ENCODE measurements at places on chromosomes 7 and 10.

DNA sequence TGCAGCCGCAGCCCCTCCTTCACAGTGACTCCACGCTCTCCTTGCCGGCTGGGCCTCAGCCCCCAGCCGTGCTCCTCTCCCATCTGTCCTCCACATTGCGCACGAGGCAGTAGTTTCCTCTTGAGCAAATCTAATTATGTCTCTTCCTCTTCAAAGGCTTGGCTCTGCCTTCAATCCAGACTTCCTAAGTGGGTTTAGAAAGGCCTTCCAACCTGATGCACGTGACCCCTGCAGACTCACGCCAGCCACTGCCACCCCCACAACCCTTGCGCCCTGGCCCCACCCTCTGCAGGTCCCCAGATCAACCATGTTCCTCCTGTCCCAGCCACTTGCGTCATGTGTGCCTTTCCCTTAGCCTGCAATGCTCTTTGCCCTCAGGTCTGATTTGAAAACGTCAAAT, 75.0 kb upstream of the ADAM12 start:
- DNase-seq, result no peak

GRCh38 chr7:150742286-150742968, 5.2 kb downstream of the GIMAP5 start:
- DNase-seq, result no peak

DNA sequence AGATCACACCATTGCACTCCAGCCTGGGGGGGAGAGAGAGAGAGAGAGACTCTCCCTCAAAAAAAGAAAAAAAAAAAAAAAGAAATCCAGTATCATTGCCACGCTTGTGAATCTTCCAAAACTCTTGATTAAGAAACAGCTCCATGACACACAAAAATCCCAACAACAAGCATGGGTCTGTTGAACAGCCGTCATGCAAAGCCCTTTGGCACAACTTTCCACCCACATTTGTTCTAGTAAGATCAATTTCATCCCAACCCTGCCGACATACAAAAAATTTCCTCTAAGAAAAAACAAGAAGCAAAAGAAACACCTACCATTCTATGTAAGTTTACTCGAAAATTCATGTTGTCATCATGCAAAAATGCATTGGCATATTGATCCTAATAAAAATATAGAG, 62.8 kb downstream of the ARMH3 start:
- no peak for DNase-seq

DNA sequence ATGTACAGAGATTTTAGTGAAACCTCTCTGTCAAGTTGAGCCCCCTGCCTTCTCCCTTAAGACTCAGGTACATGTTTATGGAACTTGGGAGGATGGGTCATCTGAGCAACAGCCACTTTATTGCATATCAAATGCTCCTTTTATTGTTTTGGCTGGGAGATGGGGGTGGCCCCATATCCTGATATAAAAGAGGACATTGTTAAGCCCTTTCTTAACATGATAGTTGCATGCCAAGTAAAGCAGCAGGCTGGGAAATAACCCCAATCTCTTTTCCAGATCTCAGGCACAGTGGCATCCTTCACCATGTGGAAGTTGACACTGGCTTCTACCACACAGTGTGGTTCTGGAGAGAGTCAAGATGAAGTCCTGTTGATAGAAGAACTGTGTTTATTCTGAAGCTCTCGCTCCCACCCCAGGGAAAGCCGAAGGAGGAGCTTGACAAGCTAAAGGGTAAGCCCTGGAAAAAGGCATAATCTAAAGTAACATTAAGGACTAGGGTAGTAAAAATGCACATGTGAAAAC, 746.7 kb downstream of the SUGCT start:
- no peak for DNase-seq

DNA sequence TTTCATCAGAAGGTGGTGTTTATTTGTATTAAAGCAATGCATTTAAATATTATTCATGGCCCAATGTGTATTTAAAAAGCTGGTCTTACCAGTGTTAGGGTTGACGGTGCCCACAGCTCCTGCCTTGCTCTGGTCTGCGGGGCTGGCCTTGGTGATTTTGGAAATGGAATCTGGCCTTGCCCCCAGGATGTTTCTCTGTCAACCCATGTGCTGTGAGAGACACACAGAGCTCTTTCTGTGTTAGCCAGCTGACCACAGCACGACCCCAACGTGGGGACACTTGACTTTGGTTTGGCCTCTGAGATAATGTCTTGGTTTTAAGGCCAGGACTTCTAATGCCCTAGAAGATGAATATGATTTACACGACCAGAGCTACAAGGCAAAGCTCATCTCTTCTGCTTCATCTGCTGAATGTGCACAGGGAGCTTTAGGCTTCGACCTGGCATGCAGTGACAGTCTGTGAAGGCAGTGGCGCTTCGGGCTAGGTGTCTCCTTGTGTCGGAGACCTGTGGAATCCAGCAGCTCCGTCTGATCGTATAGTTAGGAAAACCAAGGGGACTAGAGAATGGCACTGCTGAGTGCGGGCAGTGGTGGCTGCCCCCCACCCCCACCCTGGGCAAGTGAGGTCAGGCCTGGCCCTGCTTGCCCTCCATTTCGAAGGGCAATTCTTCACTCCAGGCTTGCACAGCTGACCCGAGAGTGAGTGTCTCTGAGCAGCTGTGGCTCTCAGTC, 246.1 kb downstream of the EBF3 start:
- no peak for DNase-seq

- DNase-seq, result no peak
Measured at GRCh38 chr7:8112685-8113084, 144.1 kb downstream of the GLCCI1 start.

DNA sequence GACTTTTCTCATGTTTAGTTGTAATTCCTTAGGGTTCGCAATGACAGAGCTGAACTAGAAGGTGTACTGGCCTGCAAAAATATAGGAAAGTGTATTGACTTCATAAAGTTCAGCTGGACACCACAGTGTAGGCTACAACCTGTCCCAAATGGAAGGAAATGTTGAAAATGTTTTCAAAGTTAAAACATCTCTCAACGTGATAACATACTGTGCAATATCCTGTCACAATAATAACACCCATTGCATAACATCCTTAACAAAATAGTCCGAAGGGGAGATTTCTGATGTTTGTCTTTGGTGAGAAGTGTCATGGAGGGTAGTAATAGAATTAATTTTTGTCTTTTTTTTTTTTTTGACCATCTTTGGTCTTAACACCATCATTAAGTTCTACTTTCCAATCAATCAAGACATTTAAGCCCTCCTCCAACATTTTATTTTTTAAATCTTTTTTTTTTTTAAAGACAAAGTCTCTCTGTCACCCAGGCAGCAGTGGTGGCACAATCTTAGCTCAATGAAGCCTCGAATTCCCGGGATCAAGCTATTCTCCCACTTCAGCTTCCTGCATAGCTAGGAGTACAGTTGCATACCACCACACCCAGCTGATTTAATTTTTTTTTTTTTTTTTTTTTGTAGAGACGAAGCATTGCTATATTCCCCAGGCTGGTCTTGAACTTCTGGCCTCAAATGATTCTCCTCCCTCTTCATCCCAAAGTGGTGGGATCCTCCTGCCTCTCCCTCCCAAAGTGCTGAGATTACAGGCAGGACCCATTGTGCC, 45.7 kb downstream of the DYNC1I1 start:
- DNase-seq, result no peak

- DNase-seq, result no peak
Measured at GRCh38 chr7:129914536-129915272, 38.1 kb downstream of the UBE2H start.

DNA sequence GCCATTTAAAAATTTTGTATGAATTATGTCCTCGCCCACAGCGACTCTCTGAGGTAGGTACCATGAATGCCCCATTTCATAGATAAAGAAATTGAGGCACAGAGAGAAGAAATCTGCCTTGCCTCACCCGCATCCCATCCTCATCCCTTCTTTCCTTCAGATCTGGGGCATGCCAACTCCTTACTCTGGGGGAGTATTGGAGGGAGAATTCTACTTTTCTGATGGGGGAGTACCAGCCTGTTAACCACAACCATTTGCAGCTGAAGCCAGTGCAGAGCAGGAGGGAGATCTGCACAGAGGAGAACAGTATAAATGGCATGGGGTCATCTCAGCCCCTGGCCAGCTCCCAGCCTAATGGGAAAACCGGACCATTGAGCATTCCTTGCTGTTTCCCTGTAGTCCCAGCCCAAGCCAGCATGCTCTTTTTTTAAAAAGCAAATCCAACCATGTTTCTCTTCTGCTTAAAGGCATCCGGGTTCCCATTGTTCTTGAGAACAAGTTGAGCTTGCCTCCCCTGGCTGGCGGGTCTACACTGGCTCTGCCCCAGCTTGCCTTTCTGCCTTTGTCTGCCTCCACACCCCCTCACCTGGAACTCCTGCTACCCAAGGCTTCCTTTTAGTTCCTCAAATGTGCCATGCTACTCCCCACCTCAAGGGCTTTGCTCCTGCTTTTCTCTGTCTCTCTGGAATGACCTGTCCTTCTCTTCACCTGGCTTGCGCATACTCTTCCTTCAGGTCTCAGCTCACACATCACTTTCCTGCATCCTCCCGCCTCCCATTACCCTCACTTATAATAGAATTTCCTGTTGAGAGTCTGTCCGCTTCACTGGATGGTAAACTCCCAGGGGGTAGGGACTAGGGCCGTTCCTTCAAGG, 8.8 kb upstream of the ZNF503 start:
- DNase-seq, result no peak

All from activated T-helper 9 cell treated with anti-CD3 and anti-CD28 coated beads, Interleukin-2, amount 50 U/mL, for 16 hours (primary cell).